Stimulated activated CD4-positive, alpha-beta T cell treated with anti-CD3 and anti-CD28 coated beads, Interleukin-12 subunit alpha, Interleukin-12 subunit beta, amount 100 ng/mL, for 48 hours (primary cell): ENCODE measurements at places on chromosomes 5 and 9.

- no peak for DNase-seq
Observed at GRCh38 chr9:92245005-92245797, 48.3 kb downstream of the IARS1 start.

DNA sequence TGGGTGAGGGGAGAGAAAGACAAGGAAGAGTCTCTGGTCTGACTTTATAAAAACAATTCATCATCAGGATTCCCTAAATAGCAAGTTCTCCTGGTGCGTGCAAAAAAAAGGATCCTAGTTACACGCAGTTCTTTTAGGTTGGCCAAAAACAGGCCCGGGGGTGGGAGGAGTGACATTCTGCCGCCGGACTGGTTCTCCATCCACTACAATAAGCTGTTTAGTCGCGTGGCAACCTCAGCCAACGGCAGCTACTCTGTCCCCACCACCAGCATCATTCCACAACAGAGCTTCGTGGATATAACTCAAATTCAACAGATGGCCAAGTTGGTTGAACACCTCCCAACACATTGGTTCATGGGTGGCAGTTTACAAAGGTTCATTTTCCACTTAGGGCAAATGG lies 2.9 kb upstream of the FAM163B start:
- DNase-seq = no peak

DNA sequence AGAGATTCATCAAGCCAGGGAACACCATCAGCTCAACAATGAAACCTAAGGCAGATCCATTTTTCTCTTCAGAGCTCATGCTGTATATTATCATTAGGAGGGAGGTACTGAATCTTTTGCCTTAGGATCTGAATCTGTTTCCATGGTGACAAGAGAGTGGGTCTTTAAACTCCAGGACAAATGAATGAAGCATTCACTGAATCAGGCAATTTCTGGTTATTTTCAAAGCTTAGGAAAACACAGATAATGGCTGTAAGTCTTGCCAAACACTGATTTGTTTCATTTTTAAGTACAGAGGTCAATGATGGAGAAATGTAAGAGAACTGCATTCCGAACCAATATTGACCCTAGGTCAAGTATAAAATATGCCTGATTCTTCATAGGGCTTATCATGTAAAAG lies 84.9 kb downstream of the GNA14 start:
- no peak for DNase-seq

- no peak for DNase-seq
Observed at GRCh38 chr5:155024015-155024414, 10.5 kb downstream of the KIF4B start.

DNA sequence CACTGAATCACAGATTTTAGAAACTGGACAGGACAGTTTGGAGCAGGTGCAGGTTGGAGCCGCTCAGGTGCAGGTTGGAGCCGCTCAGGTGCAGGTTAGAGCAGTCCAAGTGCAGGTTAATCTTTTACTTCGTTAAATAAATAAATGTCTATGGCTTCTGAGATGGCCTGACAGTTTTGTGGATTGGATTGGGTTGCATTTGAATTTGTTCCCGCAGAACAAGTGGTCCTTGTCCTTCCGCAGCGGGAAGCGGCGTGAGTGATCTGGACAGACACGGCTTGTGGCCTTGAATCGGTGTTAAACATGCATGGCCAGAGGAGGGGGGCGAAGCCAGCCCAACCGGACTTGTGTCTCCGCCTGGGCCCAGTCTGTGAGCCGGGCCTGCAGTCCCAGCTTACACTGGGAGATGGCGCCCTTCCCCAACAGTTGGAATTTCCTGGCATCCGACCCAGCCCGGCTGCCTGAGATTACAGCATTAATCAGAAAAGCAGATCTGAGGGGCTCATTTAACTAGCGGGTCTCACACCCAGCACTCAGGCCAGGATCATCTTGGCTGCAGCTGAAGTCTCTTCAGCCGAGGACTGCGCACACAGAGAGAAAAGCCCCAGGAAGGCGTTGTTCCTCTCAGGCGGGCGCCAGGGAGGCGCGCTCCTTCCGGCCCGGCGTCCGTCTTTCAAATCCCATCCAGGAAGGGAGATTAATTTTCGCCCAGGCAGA lies 1.5 kb upstream of the OLFM1 start:
- DNase-seq = peak; percentile 37

GRCh38 chr9:128877852-128878251 lies 3.9 kb downstream of the KYAT1 start:
- DNase-seq = no peak
